ENCODE measurements at places on chromosomes 12 and 14.

GRCh38 chr14:72920008-72920407, 6.3 kb upstream of the DCAF4 start:
- DNase-seq, result no peak

- DNase-seq, result no peak
Observed at GRCh38 chr12:53806721-53807120, 54.9 kb upstream of the CISTR start.

DNA sequence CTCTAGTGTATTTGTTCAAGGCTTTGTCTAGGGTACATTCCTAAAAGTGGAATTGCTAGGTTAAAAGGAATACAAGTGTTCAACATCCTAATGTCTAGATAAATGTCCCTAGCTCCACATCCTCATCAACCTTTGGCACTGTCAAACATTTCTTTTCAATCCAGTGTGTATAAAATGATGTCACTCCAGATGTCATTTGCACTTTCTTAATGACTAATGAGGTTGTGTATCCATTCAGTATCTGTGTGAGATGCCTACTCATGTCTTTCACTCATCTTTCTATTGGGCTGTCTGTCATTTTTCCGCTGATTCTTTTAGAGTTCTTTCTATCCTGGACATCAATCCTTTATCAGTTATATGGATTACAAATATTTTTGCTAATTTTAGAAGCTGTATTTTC, 43.3 kb downstream of the ARMH4 start:
- no peak for DNase-seq

GRCh38 chr14:53938136-53938837, 18.3 kb downstream of the BMP4 start:
- no peak for DNase-seq

GRCh38 chr12:42936991-42937390, 347.4 kb upstream of the PRICKLE1 start:
- DNase-seq, result no peak

DNA sequence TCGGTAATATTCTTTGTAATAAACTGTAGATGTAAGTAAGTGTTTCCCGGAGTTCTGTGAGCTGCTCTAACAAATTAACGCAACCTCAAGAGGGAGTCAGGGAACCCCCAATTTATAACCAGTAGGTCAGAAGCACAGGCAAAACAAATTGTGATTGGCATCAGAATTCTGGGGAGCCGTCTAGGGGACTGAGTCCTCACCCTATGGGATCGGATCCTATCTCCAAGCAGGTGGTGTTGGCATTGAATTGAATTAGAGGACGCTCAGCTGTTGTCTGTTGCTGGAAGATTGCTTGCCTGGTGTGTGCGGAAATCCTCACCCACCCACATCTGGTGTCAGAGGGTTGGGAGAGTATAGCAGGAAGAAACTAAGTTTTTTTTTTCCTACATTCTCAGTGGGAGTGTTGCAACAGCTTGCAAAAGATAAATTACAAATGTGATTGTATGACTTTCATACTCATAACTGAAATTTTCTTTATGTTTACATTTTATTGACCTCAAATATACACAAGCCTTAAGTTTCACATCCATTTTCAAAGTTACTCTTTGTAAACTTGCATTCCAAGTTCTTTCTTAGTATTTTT, 5.5 kb downstream of the TMEM52B start:
- no peak for DNase-seq

DNA sequence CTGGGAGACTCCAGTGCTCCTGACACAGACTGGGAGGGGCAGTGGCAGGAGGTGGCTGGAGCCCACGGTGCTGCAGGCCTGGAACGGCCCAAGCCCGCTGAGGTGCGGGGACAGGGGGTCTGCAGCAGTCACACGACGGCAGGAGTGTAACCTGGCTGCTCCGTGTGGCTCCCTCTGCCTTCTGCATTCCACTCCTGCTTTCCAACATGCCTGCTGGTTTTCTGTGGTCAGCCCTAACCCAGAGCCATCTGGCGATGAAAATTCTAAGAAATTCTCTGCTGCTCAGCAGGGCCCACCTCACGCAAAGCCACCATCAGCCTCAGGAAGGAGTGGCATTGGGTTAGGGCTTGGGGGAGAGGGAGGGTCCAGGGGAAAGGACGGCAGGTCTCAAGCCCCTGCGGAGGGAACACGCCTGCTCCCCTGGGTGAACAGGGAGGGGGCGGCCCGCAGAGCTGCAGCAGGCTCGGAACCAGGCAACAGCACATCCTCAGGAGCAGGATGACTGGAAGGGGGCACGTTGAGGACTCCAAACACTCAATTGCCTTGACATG, 5.0 kb upstream of the FBRSL1 start:
- no peak for DNase-seq

- DNase-seq, result no peak
Observed at GRCh38 chr14:31300296-31300695, 92.7 kb upstream of the HECTD1 start.
